ENCODE measurements at places on chromosomes 5 and 9. TPM values are rescaled to one million over a fixed set of nuclear protein-coding genes. Genes with fewer than 3 reads are reported as not detected.
A peak's percentile ranks its signal among the peaks of the same experiment; 100 is the strongest.

SLC25A48 gene
- polyA plus RNA-seq, result not detected

DNA sequence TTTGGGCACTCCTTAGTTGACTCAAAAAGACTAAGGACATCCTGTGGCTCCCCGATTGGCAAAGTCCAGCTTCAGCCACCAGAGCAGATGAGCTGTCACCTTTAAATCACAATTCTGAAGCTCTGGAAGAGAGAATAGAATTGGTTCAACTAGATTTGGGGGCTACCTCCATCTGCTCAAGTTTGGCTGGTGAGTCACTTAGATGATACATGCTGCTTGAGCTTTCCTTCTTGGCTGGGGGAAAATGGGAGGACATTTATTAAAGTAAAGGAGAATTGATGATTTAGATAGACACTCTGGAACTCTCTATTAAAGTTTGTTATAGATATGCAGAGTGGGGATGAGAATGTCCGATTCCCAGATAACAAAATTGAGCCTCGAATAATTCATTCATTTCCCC is 30.0 kb upstream of the GRIA1 start:
- no peak overlapping the region for H3K4me3 ChIP-seq
- peak; percentile 11 for DNase-seq
- no peaks in the 10 kb centered on the region for H3K4me1 ChIP-seq
- H3K27ac ChIP-seq, result no peak overlapping the region
- H3K27me3 ChIP-seq, result 0 out of 2 replicates have a peak, but pooled peaks cover 1% of the 10 kb centered on the region

DNA sequence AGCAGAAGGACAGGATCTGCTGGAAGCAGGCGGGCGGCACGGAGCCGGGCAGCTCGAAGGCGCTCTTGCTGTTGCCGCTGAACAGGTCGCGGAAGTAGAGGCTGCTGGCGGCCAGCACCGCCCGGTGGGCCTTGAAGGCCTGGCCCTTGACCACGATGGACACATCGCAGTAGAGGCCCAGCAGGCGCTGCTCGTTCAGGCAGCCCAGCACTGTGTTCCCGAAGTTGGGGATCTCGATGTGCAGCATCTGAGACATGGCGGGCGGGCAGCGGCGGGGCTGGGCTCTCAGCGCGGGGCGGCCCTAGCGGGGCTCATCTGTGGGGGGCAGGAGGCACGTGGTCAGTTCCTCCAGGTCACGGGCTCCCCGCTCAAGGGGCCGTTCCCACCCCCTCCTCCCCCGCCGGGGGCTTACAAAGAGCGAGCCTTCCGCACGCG is 44.8 kb downstream of the NACC2 start:
- H3K27me3 ChIP-seq, result no peaks in the 10 kb centered on the region
- H3K27ac ChIP-seq, result peak overlapping the region; percentile 31
- peaks cover 22% of the 10 kb centered on the region for H3K36me3 ChIP-seq
- no peak for DNase-seq
- H3K4me3 ChIP-seq, result peak overlapping the region; percentile 44

PCDHGA7 gene
- 3.1 TPM for polyA plus RNA-seq

SARDH gene
- 8.5 TPM for polyA plus RNA-seq

HK3 gene
- not detected for polyA plus RNA-seq

GRCh38 chr5:132467287-132467984 is 23.1 kb downstream of the IRF1 start:
- DNase-seq, result no peak
- H3K27ac ChIP-seq, result no peak overlapping the region
- H3K4me1 ChIP-seq, result peaks cover 28% of the 10 kb centered on the region
- no peak overlapping the region for H3K4me3 ChIP-seq

GRCh38 chr5:107869438-107870115 is 198.8 kb upstream of the EFNA5 start:
- H3K27me3 ChIP-seq, result no peaks in the 10 kb centered on the region
- no peak overlapping the region for H3K4me3 ChIP-seq
- peak overlapping the region; percentile 89 for H3K27ac ChIP-seq
- H3K36me3 ChIP-seq, result no peaks in the 10 kb centered on the region
- DNase-seq, result peak; percentile 84

GRCh38 chr9:110926828-110927487 is 111.3 kb downstream of the LPAR1 start:
- H3K4me1 ChIP-seq, result peaks cover 11% of the 10 kb centered on the region
- H3K4me3 ChIP-seq, result no peak overlapping the region
- H3K36me3 ChIP-seq, result peaks cover 19% of the 10 kb centered on the region
- DNase-seq, result no peak
- no peaks in the 10 kb centered on the region for H3K27me3 ChIP-seq
- H3K27ac ChIP-seq, result no peak overlapping the region

NREP gene
- polyA plus RNA-seq, result 277 TPM

DNA sequence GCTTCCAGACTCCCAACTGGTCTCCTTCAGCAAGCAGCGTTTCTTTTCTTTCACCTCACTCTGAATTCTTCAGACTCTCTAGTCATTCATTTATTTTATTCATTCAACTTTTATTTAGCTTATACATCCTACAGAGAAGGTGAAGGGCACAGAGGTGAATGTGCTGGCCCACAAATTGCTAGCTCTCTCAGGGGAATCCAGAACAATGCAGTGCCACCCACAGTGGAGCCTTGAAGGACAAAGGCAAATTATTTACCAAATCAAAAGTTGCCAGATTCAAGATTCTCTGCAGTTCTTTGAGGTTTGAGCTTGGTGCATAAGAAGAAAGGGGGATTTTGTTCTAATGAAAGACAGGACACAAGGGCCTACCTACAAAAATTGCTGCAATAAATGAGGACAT is 29.7 kb downstream of the GRIA1 start:
- peaks cover 18% of the 10 kb centered on the region for H3K4me1 ChIP-seq
- no peak overlapping the region for H3K4me3 ChIP-seq
- H3K27me3 ChIP-seq, result no peaks in the 10 kb centered on the region
- no peaks in the 10 kb centered on the region for H3K36me3 ChIP-seq
- no peak for DNase-seq

IFNA2 gene
- polyA plus RNA-seq, result not detected

GRCh38 chr5:138230261-138230660 is 17.1 kb upstream of the CDC23 start:
- no peaks in the 10 kb centered on the region for H3K36me3 ChIP-seq
- DNase-seq, result peak; percentile 5
- no peak overlapping the region for H3K27ac ChIP-seq
- H3K27me3 ChIP-seq, result peaks cover 3% of the 10 kb centered on the region
- H3K4me1 ChIP-seq, result no peaks in the 10 kb centered on the region
